ENCODE measurements at places on chromosomes 5 and 9. TPM values are rescaled to one million over a fixed set of nuclear protein-coding genes. Genes with fewer than 3 reads are reported as not detected.

SLC46A2 gene
- 0.28 TPM for total RNA-seq

KLHL9 gene
- 24.2 TPM for total RNA-seq

TAS2R1 gene
- not detected for total RNA-seq

HRH2 gene
- 6.9 TPM for total RNA-seq

ORM2 gene
- not detected for total RNA-seq

CARD6 gene
- total RNA-seq: 14.9 TPM

TRIM7 gene
- total RNA-seq: 3.5 TPM

MSMP gene
- total RNA-seq: not detected

DRD1 gene
- 0.14 TPM for total RNA-seq

TUSC1 gene
- total RNA-seq: 23.1 TPM

SLC6A3 gene
- total RNA-seq: 0.10 TPM

LMX1B gene
- total RNA-seq: 1.4 TPM

DMAC1 gene
- 45.2 TPM for total RNA-seq

MEF2C gene
- total RNA-seq: 86.7 TPM

PDLIM4 gene
- total RNA-seq: 83.2 TPM

GHR gene
- total RNA-seq: 11.4 TPM

HTR1A gene
- total RNA-seq: not detected

HMMR gene
- 0.32 TPM for total RNA-seq

Measured in posterior vena cava (tissue), 2 donors.